ENCODE measurements at places on chromosomes 4 and X.

DNA sequence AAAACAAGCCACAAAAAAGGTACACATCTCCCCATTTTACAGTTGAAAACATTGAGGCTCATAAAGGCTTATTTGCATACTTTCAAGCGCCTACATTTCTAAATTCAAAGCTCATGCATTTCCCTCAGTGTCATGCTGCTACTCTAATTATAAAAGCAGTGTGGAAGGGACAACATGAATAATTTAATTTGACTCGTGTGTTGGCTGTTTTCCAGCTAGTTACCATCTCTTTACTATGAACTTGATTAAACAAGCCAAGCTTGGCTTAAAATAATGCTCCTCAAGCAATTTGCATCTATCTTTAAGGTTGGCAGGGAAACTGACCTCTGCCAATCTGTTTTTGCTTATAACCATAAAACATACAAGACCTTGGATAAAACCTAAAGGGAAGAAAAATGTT is 252.5 kb upstream of the NEIL3 start:
- DNase-seq, result no peak

DNA sequence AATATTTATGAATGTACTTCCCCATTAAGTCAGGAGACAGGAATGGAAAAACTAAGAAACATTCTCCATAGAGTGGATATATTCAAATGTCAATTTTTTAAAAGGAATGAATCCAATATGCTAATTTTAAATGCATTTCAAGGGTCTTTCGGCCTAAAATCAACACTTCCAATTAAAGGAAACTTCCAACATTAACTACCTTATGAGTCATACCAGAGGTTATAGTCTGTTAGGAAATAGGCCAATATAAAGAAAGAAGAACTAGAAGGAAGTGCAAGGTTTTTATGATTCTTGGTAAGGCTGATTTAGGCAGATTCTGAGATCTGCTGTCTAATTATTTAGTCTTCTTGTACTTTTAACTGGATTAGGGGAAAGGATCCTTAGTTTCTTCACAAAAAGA is 260.1 kb upstream of the EDNRA start:
- DNase-seq, result no peak

- no peak for DNase-seq
Observed at GRCh38 chr4:10589799-10590198, 94.8 kb downstream of the CLNK start.

GRCh38 chrX:72110876-72111708 is 20.6 kb downstream of the RTL5 start:
- no peak for DNase-seq

DNA sequence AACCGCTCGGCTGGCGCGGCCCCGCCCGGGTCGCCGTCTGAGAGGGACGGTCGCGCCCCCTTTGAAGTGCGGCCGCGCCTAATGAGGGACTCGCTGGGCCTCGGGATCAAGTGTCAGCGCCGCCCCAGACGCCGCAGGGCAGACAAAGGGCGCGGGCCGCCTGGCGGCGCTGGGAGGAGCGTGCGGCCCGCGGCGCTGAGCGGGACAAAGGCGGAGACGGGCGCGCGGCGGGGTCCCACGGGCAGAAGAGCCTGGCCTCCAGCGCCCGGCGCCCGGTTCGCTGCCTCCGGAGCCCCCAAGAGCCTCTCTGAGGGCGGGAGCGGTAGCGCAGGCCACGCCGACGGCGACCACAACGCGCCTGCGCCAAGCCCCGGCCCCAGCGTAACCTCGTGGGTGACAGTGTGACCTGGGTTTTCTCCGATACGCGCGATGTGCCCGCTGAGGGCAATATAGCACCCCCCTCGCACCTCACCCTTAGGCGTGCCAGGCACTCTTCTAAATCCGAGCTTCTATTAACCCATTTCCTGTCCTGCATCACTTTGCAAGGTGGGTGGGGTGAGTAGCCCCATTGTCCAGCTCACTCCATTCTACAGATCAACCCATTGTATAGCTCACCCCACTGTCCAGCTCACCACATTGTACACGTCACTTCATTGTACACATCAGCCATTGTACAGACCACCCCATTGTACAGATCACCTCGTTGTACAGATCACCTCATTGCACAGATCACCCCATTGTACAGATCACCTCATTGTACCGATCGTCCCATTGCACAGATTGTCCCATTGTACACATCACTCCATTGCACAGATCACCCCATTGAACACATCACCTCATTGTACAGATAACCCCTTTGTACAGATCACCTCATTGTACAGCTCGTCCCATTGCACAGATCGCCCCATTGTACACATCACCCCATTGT is 33.7 kb upstream of the STX18 start:
- peak; percentile 34 for DNase-seq

- no peak for DNase-seq
Observed at GRCh38 chrX:107713543-107714205, 61.9 kb downstream of the TSC22D3 start.

GRCh38 chrX:85569096-85569495 is 189.6 kb upstream of the POF1B start:
- DNase-seq, result no peak

DNA sequence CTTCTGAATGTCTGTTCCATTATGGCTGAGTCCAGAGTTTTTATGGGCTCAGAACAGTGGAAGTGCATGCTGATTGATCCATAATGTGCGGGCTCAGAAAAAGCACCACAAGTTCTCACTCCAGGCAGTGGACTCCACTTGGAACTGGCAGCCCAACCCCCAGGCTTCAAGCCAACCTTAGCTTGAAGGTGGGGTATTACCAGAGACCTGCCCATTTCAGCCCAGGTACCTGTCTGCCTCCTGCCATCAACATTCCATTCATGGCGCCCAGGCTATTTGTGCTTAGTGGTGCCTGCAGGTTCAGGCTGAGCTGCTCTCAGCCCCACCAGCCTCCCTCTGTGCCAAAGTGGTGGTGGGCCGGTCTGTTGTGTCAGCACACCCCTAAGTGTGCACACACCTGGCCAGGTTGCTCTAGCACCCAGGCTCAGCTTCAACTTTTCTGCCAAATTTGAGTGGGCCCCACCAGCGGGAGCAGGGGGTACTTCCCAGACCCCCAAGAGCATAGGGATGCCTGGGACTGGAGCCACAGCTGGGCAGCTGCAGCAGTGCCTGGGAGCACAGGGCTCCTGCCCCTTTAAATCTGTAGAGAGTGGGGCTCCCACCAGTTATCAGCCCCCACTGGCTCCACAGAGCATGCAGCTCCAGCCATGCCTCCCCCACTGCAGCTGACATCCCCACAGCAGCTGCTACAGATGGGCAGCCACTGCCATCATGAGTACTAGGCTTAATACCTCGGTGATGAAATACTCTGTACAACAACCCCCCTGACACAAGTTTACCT is 1025.3 kb downstream of the PCDH19 start:
- DNase-seq, result no peak

GRCh38 chr4:59341506-59341905 is 1858.6 kb upstream of the ADGRL3 start:
- DNase-seq, result no peak

GRCh38 chr4:79210636-79211049 is 115.2 kb downstream of the NAA11 start:
- DNase-seq, result no peak

- DNase-seq, result no peak
Observed at GRCh38 chr4:182143822-182144625, 99.2 kb upstream of the TENM3 start.

GRCh38 chrX:43121637-43122036 is 343.7 kb upstream of the PPP1R2C start:
- no peak for DNase-seq

- no peak for DNase-seq
Observed at GRCh38 chr4:139985401-139985800, 168.6 kb downstream of the MAML3 start.

DNA sequence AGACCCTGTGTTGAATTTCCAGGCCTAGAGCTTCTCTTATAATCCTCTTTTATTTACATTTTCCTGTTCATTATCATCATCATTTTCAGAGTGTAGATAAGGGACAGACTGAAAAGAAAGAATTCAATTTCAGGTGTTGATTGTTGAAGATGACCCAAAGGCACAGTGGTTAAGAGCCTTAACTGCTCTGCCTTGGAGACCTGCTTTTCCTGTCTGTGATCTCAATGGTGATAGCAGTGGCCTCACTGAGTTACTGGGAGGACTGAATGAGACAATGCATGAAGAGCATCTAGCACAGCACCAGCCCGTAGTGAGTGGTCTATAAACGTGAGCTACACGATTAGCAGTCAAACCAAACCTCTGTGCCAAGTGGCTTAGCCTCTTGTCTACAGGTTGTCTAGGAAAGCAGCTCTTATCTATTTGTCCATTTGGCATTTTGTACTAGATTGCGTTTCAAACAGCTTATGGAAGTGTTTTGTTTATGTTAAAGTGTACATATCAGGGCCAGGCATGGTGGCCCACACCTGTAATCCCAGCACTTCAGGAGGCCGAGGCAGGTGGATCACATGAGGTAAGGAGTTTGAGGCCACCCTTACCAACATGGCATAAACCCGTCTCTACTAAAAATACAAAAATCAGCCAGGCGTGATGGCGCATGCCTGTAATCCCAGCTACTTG is 41.5 kb downstream of the SETD7 start:
- peak; percentile 24 for DNase-seq

DNA sequence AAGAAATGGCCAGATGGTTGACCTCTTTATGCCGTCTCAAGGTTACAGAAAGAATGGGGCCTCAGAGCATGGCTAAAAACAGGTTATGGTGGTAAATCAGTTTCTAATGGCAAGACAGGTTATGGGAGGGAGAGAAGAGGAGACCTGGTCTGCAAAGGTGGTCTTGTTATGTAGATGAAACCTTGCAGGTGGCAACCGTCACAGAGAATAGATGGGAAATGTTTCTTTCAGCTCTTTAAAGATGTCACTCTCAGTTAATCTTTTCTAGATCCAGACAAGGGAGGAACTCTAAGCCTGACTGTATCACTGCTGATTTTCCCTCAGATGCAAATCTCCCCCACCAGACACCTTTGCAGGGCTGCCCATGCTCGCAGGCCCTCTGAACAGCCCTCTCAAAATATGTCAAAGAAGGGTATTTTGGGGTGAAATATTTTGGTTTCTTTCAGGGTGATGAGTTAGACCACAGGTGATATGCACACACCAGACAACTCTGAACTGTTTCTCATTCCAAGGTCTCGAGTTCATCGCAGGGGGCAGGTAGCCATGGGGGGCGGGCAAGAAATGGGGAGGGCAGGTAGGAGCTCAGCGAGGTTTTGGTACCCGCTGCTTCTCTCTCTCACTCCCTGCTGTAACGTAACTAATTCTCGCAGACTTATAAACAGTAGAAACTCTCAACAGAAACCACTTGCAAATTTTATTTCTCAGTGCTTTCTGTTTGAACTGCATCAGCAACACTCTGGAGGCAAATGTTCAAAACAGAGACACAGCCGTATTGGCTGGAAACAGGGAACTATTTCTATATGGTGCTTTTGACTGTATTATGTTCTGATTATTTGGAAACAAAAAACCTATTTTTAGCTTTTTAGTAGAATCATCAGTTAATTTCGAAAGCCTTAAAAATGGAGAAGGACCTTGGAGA is 32.4 kb downstream of the CASP3 start:
- DNase-seq, result no peak

DNA sequence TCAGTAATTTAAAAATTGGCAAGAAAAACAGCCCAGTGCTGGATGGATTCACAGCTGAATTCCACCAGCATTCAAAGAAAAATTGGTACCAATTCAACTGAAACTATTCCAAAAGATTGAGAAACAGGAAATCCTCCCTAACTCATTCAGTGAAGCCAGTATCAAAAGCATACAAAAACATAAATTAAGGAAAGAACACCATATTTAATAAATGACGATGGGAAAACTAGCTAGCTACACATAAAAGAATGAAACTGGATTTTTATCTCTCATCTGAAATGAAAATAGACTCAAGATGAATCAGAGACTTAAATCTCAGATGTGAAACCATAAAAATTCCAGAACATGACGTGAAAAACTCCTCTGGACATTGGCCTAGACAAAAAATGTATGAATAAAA is 516.8 kb upstream of the SPANXN1 start:
- no peak for DNase-seq

- peak; percentile 65 for DNase-seq
Observed at GRCh38 chr4:175536852-175537453, 275.1 kb downstream of the GPM6A start.

- DNase-seq, result no peak
Observed at GRCh38 chr4:135434936-135435335, 1233.3 kb upstream of the PABPC4L start.

DNA sequence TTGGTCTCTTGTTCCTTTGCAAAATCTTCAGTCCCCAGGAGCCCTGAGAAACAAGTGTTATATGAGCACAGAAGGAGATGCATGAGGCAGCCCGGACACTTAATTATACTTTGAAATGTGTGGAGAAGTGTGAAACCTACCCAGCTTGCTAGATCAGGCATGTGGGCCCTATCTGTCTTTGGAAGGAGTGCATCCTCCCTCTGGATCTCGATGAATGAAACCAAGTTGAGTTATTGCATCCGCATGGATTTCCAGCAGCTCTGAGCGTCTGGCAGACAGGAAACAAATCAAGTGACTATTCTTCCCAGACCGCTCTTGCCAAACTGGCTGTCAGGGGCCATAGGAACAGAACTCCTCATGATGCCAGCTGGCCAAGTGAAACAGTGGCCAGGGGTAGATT is 19.6 kb upstream of the SOWAHD start:
- DNase-seq, result no peak

GRCh38 chr4:29966386-29966785 is 753.8 kb upstream of the PCDH7 start:
- no peak for DNase-seq

DNA sequence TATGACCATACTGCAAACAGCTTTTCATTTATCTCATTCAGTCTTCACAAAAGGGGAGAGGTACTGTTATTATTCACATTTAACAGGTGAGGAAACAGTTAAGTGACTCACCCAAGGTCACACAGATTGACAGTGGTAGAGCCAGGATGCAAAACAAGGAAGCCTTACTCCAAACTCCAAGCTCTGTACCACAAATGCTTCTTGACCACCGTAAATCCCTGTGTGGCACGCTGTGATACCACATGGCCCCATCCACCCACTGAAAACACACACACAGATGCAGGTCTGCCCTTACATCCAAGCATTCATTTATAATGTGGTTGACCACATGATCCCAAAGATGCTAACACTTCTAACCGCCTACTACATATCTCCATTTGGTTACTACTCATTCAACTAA is 129.5 kb downstream of the TSPAN5 start:
- no peak for DNase-seq

DNA sequence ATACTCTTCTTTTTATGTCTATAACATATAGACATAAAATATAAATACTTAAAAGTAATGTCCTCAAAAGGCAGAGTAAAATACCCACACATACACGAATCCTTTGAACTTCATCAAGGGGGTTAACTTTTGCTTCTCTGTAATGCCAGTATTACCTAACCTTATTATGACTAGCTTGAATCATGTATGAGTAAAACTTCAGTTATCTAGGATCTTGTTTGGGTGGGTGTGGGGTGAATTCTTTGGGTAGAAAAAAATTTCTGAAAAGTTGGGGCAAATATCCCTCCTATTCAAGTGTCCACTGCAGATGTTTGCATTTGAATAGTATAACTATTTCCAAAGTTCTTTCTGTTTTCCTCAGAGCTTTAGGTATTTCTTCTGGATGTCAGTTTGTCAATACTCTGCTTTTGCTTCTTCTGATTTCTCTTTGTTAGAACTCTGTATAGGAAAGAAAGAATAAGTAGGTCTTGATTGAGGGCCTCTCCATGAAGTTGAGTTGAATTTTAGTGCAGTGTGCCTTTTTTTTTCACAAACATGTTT is 173.8 kb downstream of the ADGRL3 start:
- DNase-seq, result no peak

Measured in hematopoietic multipotent progenitor cell treated with erythropoietin and hydrocortisone succinate and interleukin-3 and kit ligand, for 8 days (in vitro differentiated cells).